Foreskin keratinocyte (primary cell): ENCODE measurements at places on chromosomes 4 and X. TPM values are rescaled to one million over a fixed set of nuclear protein-coding genes. Genes with fewer than 3 reads are reported as not detected.

DNA sequence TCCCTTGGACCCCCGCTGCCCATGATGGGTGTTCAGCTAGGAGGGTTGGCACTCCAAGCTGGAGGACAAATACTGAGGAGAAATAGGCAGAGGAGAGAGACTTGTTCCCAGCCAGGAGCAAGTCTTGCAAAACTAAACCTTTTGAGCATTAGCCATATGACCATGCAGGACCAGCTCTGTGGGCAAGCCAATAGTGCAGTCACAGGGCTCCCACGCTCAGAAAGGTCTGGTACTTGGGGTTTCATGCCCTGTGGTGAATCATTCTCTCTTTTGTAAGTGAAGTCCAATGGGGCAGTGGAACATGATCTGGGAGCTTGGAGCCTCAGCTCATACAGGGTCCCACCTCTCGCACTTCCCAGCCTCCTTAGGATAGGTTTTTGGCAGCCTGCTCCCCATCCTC, 300.9 kb downstream of the BCOR start:
- DNase-seq: no peak

Gene UGT2B15
- total RNA-seq: not detected in 2 replicates

DNA sequence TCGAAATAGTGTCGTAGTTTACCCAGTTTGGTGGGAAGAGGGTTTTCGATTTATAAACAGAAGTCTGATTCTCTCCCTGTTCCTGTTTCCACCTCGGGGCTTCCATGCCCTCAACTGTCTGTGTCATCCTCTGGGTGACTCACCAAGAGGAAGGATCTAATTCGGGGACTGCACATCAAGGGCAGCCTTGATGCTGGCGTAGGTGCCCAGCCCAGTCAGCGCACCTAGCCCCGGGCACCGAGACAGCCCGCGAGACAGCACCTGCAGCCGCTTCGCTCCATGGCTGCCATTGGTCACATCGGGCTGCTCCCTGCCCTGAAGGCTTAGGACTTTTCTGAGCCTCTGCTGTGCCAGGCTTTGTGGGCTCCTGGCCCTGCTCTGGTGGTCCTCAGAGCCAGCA, 7.7 kb downstream of the ABCD1 start:
- peak; percentile 58 for DNase-seq

- DNase-seq: no peak
Measured at GRCh38 chr4:70402762-70403161, 5.0 kb downstream of the OPRPN start.

DNA sequence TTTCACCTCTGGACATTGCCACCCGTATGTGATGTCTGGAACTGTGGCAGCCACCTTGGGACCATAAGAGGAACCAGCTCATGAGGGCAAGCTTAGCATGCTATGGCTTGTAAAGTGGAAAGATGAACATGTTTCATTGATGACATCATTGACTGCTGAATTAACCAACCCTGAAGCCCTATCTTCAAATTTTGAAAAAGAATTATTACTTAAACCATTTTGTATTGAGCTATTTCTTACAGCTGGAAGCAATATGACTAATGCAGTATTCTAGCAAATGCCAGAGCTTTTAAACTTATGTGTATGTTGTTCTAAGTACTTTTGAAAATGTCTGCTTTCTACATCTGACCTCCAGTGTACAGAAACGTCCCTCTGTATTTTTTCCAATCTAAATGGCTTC, 18.1 kb downstream of the GUCY2F start:
- DNase-seq: no peak

Gene MAGEC3
- not detected in 2 replicates for total RNA-seq

Gene EDA
- 1.1 and 1.4 TPM in 2 replicates for total RNA-seq
